ENCODE measurements at places on chromosomes 2 and 18.

- no peak for DNase-seq
These were observed 543.8 kb downstream of the ERBB4 start for GRCh38 chr2:211994806-211995205.

- no peak for DNase-seq
These were observed 108.0 kb downstream of the DPP4 start for GRCh38 chr2:161965994-161966393.

DNA sequence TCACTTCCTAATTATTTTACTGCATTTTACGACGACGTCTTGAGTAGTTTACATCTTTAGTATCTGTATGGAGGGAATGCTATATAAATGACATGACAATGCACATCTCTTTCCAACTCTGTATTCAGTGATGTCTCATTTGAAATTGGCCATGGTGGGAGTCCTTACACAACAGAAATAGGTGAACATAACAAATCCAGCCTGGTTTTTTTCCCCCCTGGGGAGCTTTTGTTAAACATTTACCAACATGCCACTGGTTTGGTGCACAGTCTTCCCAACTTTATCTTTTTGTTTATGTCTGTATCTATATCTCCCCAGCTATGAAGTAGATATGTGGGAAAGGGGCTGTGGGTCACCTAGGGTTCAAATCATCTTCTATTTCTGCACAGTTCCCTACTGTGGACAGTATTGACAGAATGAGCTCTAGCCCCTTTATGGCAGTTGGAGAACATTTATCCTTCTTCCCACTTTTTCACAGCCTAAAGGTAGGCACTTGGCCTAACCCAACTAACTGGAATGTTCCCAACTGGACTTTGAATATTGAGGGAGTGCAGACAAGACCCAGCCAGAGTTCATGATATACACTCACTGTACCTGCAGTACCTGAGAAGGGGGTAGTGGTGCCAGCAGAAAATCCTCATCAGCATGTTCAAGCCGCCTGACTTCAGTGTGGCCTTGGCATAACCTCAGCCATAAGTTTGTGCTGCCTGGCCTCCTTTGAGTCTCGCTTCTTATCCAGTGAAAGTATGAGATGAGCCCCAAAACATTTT is 5.7 kb upstream of the RTKN start:
- no peak for DNase-seq

DNA sequence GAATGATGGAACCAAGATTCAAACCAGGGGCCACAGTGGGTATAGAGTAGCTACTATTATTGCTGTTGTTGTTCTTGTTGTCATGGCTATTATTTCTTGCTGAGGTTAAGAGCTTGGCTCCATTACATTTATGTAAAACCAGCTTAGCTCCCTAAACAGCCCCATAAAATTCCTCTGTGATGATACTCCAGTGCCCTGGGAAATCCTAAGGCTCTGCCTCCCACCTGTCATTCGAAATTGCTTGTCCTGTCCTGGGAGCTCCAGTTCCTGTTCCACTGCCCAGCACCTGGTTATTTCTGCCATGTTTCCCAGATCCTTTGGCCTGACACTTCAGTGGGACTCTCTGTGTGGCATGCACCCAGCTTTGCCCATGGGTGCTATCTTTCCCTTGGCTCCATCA is 27.8 kb upstream of the NCOA1 start:
- DNase-seq, result no peak

GRCh38 chr2:218567797-218568189 is 358 bp downstream of the USP37 start:
- DNase-seq, result no peak

All from stimulated activated CD8-positive, alpha-beta memory T cell treated with anti-CD3 and anti-CD28 coated beads, Interleukin-15, amount 100 ng/mL, for 24 hours (primary cell).